Stimulated activated CD4-positive, alpha-beta T cell treated with anti-CD3 and anti-CD28 coated beads, Interleukin-15, amount 100 ng/mL, for 24 hours (primary cell): ENCODE measurements at places on chromosomes 1 and 21.

DNA sequence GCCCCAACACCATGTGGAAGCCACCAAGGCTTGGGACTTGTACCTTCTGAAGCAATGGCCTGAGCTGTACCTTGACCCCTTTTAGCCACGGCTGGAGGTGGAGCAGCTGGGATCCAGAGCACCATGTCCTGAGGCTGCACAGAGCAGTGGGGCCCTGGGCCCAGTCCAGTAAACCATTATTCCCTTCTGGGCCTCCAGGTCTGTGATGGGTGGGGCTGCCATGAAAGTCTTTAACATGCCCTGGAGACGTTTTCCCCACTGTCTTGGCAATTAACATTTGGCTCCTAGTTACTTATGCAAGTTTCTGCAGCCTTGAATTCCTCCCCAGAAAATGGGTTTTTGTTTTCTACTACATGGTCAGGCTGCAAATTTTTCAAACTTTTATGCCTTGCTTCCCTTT lies 323.7 kb upstream of the ZP4 start:
- DNase-seq = no peak

DNA sequence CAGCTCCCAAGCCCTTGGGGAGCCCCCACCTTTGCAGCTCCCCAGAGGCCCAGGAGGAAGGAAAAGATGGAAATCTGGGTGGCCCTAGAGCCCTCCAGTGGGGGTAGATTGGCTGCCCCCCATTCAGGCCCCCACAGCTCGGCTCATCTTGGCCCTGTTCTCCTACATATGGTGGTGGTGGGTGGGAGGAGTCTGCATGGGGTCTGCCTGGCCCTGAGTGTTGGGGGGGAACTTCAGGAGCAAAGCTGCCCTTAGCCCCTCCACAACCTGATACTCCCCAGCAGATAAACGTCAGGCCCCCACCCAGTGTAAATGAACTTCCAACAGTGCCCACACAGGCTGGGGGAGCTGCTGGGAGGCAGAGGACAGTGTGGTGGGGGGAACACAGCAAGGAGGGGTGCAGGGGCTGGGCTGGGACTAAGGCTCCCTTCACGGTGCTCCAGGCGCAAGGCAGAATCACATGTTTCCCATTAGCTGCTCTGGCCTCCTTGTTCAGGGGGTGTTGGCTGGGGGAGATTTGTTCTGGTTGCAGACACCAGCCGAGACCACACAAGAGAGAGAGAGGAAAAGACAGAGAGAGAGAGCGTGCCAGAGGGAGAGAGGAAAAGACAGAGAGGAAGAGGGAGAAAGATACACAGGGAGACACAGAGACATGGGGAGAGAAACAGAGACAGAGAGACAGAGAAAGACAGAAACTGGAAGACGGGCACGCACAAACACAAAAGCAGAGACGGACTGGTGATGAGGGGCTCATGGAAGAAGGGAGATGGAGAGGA lies 42.6 kb downstream of the AHDC1 start:
- no peak for DNase-seq

DNA sequence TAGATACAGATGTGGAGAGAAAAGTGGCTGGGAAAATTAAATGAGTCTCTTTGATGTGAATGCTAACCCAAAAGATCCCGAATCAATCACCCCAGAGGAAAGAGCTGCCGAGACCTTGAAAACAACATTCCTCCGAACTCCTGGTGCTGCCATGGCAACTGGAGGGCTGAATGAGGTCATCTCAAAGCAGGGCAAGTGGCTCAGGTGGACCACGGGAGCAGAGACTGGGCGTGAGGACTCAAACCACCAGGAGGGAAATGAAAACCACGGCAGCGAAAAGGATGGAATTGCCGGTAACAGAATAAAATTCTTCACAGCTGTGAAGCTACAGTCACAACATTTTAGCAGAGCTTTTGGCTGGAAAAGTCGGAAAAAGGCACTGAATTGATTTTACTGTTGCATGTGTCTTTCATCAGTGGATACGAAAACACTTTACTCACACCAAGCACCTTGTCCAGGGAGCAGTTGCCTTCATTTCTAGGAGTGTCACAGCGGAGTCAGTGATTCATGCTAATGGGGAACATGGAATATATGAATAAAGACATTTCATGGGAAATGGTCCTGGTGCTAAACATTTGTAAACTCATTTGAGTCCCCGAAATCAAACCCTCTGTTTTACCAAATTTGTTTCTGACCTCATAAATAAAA lies 23.2 kb upstream of the BECN2 start:
- no peak for DNase-seq

- no peak for DNase-seq
Measured at GRCh38 chr1:58031416-58031815, 515.1 kb downstream of the OMA1 start.

- DNase-seq = no peak
Measured at GRCh38 chr1:218953386-218953785, 220.3 kb upstream of the LYPLAL1 start.

GRCh38 chr1:197438010-197438790 lies 170.1 kb downstream of the CRB1 start:
- DNase-seq = no peak

- DNase-seq = no peak
Measured at GRCh38 chr1:214826619-214827018, 223.6 kb downstream of the CENPF start.

GRCh38 chr1:27872802-27873551 lies 633 bp downstream of the THEMIS2 start:
- DNase-seq = peak; percentile 67

DNA sequence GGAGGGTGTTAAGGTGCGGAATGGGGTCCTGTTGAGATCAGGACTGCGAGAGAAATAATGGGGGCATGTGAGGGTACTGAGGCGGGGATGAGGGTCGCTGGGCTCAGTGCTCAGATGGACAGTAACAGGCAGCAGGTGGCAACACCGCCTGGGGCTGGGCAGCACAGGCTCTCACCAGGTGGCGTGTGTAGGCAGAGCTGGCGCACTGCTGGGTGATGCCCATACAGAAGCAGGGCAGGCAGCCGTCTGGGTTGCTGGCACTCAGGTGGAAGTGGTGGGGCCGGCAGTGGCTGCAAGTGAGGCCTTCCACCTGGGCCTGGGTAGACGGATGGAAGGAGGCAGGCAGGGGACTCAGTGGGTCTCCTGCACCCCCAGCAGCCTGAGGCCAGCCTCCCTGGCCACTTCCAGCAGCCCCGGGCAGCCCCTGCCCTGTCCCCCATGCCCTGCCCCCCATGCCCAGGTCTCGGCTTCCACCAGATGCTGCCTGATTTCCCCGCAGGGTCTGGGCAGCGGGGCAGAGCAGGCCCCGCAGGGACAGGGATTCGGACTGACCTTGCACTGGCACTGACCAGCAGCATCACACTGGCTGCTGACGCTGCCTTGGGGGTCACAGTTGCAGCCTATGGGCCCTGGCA lies 60.5 kb downstream of the LDLRAD2 start:
- DNase-seq = no peak

- DNase-seq = no peak
Measured at GRCh38 chr1:228736844-228737445, 1.7 kb downstream of the RHOU start.

- DNase-seq = no peak
Measured at GRCh38 chr1:55374216-55374615, 159.1 kb upstream of the USP24 start.

GRCh38 chr1:179506199-179506598 lies 69.5 kb downstream of the NPHS2 start:
- no peak for DNase-seq

- no peak for DNase-seq
Measured at GRCh38 chr1:72288886-72289285, 6.5 kb upstream of the NEGR1 start.

- no peak for DNase-seq
Measured at GRCh38 chr1:223331301-223331700, 32.7 kb downstream of the SUSD4 start.

DNA sequence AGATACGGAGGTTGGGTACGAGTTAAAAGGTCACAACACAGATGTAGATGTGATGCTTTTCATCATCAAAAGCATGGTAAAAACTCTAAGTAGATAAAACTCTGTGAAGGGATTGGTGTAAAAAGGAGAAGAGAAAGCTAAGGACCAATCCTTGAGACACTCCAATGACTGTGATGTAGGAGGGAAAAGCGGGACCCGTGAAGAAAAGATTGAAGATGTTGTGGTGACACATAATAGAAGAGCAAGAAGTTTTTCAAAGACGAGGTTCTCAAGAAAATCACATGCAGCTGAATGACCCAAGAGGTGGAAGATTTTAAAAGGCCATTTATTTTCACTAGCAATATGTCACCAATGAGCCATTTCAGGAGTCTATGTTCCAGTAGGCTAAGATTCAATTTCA lies 179.5 kb downstream of the MRPL39 start:
- no peak for DNase-seq

DNA sequence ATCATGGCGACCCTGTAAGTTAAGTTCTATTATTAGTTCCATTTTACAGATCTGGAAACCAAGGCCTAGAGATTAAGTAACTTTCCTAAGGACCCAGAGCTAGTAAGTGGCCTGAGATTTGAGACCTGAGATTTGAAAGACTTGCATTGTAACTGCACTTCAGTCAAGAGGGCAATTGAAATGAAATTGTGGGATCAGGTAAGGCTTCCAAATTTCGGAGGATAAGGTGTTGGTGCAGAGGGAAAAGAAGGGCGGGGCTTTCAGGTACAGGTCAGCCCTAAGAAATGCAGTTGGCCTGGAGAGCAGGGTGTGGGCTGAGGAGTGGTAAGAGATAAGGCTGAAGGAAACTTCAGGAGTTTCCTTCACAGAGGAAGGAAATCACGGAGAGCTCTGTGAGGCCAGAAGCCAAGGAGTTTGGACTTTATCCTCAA lies 51.1 kb downstream of the SLC16A1 start:
- DNase-seq = no peak

DNA sequence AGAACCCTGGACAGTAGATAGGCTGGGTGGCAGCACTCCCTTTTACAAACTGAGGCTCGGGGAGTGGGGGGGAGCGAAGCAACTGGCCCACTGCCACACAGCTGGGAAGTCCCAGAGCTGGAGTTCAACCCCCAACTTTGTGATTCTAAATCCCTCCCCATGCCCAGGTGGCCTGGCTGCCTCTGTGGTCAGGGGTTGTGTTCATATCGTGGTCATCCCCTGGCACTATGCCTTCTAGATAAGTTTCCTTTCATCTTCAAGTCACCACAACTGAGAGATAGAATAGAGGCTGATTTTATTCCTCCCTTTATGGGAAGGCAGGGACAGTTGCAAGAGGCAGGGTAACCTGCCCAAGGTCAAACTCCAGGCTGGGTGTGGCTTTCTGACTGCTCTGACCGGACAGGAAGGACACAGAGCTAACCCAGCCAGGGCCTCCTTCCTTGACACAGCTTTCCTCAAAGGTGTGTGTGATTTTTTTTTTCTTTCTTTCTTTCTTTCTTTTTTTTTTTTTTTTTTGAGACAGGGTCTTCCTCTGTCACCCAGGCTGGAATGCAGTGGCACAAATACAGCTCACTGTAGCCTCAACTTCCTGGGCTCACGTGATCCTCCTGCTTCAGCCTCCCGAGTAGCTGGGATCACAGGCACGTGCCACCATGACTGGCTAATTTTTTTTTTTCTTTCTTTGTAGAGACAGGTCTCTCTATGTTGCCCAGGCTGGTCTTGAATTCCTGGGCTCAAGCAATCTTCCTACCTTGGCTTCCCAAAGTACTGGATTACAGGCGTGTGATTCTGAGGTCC lies 18.4 kb upstream of the TNFRSF1B start:
- DNase-seq = no peak

- DNase-seq = peak; percentile 79
Measured at GRCh38 chr1:12067900-12068821, 5.1 kb downstream of the TNFRSF8 start.

DNA sequence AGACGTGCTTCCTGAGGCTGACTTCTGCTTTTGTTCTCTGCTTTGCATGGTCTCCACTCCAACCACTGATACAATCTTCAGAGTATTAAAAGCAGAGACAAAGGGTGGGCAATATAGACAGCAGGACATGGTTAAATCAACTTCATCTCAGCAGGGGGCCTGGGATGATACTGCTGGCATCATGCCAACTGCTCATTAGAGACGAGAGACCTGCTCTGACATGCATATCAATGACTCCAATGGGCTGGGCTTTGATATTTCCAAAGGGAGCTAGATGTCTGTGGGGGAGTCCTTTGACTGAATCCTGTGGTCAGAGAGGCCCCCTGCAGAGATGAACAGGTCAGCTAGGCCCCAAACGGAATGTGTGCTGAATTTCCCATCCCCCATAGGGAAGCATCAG lies 106.6 kb downstream of the ACTL8 start:
- no peak for DNase-seq

DNA sequence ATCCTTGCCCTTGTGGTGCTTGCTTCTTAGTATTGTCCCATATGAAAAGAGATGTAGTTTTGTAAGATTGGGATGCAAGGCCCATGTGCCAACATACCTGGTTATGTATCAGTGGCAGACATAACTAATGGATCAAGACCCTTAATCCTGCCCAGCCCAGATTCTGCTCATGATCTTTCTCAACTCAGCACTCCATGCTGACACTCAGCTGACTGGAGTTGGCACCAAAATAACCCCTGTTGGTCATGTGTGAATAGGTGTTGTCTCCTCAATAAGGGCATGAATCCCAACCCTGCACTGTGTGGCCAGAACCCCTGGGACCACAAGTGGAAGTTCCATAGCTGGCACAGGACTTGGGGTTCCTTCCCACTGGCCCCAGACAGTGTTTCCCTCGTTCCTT lies 13.9 kb upstream of the CNR2 start:
- no peak for DNase-seq

- DNase-seq = no peak
Measured at GRCh38 chr1:119302011-119302410, 66.6 kb upstream of the HAO2 start.

DNA sequence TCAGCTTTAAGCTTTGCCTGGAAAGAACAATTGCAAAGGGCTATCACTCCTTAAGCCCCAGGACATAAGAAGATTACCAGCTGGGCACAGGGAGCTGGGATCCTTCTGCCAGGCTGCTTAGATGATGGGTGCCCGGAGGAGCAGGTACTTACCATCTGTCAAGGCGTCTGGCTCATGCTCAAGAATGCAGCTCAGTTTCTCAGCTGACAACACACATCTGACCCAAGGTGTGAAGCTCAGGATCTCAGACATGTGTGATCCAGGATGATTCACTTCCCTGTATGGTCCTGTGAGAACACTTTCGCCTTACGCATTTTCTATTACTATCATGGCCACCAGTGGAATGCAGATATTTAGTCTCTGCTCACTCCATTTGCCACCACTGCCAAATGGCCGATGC lies 14.7 kb upstream of the DISC1 start:
- DNase-seq = no peak
